ENCODE measurements at places on chromosomes 6 and 20.

- no peak for DNase-seq
Observed at GRCh38 chr20:2946988-2947961, 74.0 kb downstream of the PTPRA start.

- no peak for DNase-seq
Observed at GRCh38 chr6:57247603-57248002, 25.5 kb upstream of the RAB23 start.

- peak; percentile 14 for DNase-seq
Observed at GRCh38 chr6:20873425-20874190, 339.4 kb downstream of the CDKAL1 start.

- peak; percentile 22 for DNase-seq
Observed at GRCh38 chr6:49300443-49300842, 162.6 kb downstream of the MMUT start.

- DNase-seq = peak; percentile 23
Observed at GRCh38 chr20:61520893-61521460, 268.9 kb downstream of the CDH4 start.

GRCh38 chr20:62120365-62120762, 1.9 kb upstream of the LSM14B start:
- no peak for DNase-seq

DNA sequence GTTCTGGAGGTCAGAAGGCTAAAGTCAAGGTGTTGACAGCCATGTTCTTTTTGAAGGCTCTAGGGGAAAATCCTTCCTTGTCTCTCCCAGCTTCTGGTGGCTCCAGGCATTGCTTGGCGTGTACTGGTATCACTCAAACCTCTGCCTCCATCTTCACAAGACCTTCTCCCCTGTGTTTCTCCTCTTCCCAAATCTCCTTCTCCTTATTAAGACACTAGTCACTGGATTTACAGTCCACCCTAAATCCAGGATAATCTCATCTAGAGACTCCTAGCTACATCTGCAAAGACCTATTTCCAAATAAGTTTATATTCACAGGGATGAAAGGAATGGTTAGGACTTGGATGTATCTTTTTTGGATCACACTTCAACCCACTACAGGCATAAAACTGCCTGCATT, 26.0 kb upstream of the CTAGE9 start:
- no peak for DNase-seq

GRCh38 chr6:134453792-134454510, 136.0 kb upstream of the SGK1 start:
- no peak for DNase-seq

GRCh38 chr20:64108731-64109681, 1.6 kb upstream of the NPBWR2 start:
- no peak for DNase-seq

DNA sequence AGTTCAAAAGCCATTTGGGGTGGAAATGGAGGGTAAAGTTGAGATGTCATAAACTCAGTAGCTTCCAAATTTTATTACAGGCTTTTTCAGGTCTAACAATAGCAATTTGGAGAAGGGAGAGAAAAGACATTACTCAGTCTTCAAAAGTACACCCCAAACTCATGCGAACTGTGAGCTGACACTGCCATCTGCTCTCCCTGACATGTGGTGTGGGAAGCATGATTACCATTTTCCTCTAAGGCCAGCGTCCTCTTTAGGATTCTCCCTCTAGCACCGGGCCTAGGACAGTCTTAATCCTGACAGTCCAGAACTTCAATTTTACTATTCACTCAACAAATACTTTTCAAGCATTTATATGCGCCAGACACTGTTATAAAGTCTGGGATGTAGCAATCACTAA, 536.0 kb upstream of the JARID2 start:
- peak; percentile 60 for DNase-seq

DNA sequence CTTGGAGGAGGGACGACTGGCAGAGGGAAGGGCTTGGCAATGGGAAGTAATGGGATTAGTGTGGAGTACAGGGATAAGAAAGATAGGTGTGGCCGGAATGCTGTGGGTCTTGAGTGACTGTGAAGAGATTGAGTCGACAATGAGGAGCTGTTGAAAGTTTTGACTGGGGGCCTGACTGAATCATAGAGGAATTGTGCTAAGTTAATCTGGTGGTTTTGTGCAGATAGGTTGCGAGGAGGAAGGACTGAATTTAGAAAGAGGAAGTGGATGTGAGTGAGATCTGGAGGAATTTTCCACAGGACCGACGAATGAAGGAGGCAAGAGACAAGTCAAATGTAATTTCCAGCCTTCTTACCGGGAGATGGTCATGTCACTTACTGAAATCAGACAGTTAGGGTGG, 143.9 kb upstream of the RALGAPA2 start:
- DNase-seq = no peak

- DNase-seq = no peak
Observed at GRCh38 chr6:138648127-138648526, 125.4 kb upstream of the CCDC28A start.

DNA sequence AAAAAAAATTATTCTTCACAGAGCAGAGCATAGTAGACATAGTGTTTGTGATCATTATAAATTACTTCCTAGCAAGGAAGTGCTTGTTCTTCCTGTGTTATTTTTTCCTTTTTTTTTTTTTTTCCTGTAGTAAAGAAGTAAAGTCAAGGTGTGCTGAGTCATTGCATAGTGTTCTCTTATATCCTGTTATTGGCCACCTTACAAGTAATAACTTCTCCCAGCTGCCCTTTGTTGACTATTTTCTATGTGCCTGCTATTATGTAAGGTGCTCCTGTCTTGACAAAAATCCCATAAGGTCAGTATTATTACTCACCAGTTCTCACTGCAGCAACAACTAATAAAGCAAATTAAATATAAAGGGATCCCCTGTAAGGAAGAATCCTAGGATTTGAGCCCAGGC, 195.3 kb downstream of the GJA1 start:
- DNase-seq = no peak

- no peak for DNase-seq
Observed at GRCh38 chr6:137414599-137414998, 79.6 kb downstream of the OLIG3 start.

DNA sequence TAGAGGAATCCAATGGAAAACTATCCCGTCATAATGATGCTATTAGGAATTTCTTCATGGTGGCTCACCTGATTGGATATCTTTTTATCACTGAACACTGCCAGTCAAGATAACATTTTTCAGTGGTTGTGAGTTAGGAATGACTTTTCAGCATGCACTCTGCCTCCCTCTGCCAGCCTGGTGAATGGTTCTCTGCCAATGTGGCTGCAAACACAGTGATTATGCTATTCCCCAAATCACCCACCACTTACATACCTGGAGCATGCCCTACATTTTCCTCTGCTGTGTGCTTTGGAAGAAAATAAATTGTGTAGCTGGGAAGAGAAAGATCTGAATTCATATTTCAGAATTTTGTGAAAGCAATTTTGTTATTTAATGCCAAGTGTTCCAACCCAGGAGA, 102.6 kb upstream of the LAMP5 start:
- DNase-seq = no peak

- DNase-seq = no peak
Observed at GRCh38 chr20:59667981-59668515, 63.7 kb downstream of the PHACTR3 start.

- DNase-seq = no peak
Observed at GRCh38 chr6:24568683-24569082, 73.9 kb downstream of the ALDH5A1 start.

- DNase-seq = no peak
Observed at GRCh38 chr6:24897186-24897585, 38.6 kb downstream of the RIPOR2 start.

DNA sequence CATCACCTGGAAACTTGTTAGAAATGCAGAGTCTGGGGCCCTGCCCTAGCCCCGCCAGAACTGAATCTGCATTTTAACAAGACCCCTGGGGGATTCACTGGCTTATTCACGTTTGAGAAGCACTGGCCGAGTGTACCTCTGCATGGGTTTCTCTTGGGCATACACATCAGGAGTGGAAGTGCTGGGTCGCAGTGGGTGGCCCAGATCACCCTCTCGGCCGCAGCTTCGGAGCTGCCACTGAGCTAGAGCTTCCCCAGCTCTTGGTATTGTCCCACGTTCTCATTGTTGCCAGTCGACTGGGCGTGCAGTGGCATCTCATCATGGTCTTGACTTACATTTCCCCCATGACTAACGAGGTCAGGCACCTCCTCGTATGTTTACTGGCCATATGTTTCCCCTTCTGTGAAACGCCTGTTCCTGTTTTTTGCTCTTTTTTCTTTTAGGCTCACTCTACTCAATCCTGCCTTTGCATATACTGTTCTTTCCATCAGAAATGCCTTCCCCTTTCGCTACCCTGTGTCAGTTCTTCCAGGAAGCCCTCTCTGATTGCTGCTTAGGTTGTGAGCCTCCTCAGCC, 3.0 kb upstream of the DLGAP4 start:
- DNase-seq = no peak

DNA sequence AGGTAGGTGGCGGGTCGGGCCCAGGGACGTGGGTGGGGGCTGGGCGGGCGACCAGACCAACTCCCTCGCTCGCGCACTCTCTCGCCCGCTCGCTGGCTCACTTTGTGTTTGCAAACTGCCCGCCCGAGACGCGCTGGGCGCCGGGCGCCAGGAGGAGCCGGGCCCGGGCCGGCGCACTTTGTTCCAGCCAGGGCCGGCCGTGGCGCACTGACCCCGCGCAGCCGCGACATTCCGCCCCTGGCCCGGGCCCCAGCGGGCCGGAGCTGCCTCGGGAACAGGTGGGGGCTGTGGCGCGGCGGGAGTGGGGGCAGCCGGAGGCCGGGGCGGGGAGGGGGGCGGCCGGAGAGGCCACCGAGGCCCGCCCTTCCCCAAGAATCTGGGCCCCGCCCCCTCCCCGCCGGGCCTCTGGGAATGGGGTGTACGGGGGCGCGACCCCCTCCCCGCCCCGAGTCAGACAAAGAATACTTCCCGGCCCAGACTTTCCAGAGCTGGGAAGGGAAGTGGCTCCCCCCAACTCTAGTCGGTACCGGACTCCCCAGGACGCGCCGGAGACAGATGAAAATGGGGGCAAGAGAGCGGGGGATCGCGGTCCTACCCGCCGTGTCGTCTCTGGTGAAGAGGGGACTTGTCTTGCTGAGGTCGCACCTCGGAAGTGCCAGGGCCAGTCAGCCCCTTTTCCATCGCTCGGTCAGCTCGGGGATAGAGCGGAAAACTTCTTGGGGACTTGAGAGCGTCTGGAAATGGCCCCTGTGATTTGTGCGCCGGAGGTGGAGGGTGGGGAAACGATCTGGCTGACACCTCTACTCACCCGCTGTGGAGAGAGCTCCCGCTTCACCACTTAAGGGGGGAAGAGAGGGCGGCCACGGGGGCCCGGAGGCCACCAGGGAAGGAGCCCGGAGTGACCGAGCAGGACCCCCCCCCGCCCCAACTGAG, 951 bp downstream of the FOXP4 start:
- peak; percentile 45 for DNase-seq

DNA sequence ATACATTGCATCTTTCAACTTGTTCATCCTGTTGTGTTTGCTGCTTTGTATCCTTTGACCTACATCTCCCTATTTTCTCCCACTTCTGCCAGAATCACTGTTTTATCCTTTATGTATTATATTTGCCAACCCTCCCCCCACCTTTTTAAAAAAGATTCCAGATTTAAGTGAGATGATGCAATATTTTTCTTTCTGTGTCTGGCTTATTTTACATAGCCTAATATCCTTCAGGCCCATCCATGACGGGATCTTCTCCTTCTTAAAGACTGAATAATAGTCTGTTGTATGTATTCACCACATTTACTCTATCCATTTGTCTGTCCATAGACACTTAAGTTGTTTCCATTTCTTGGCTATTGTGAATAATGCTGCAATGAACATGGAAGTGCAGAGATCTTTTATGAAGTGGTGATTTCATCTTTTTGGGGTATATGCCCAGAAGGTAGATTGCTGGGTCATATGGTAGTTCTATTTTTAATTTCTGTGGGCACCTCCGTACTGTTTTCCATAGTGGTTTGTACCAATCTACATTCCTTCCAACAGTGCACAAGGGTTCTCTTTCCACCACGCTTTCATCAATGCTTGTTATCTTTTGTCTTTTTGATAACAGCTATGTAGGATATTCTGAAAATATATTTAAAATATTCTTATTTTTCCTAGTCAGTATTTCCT, 181.0 kb downstream of the CDKAL1 start:
- no peak for DNase-seq

DNA sequence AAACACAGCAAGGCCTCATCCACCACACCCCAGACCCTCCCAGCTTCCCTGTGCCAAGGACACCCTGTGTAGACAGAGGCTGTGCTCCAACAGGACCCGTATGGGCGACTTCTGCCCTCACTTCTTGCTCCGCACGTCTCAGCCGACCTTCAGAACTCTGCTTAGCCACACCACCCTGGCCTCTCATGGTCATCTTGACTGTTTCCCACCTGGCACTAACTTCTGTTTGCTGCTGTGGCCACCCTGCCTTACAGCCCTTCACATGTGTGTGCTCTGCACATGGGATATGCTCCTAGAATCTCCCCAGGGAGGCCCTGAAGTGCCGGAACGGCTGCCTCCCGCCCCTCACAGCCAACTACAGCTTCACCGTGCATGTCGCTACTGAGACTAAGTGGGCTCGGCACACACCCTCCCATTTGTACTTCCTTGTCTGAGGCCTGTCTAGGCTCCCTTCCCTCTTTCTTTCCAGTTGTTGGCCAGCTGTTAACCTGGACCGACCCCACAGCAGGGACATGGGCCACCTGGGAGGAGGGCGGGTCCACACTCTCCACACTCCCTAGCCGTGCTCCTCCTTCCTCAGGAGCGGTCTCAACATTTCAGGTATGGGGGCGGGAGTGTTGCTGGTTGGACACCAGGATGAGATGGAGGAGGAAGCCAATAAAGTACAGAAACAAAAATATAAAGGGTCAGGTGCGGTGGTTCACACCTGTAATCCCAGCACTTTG, 69.6 kb downstream of the PYGB start:
- no peak for DNase-seq

- no peak for DNase-seq
Observed at GRCh38 chr6:160955508-160956295, 35.9 kb upstream of the MAP3K4 start.
